Astrocyte of the spinal cord (primary cell): ENCODE measurements at places on chromosomes 1 and 21.

DNA sequence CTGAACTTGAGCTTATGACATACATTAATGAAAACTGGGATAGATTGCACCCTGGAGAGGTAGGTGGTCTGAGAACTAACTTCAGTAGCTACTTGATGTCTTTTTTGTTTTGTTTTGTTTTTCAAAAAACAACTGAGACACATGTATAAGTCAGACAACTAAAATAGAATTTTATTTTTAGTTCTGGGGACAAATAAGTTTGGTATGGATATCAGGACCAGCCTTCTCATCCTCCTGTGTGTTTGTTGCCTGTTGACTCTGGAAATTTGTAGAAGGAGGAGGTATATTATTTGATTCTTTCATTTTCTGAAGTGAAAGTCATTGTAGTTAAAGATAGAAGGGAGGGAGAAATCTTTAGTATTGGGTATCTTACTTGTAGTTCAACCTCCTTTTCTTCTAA is 41.5 kb downstream of the MTF2 start:
- DNase-seq, result no peak

GRCh38 chr1:153000294-153000693 is 1.3 kb upstream of the SPRR3 start:
- DNase-seq, result no peak

DNA sequence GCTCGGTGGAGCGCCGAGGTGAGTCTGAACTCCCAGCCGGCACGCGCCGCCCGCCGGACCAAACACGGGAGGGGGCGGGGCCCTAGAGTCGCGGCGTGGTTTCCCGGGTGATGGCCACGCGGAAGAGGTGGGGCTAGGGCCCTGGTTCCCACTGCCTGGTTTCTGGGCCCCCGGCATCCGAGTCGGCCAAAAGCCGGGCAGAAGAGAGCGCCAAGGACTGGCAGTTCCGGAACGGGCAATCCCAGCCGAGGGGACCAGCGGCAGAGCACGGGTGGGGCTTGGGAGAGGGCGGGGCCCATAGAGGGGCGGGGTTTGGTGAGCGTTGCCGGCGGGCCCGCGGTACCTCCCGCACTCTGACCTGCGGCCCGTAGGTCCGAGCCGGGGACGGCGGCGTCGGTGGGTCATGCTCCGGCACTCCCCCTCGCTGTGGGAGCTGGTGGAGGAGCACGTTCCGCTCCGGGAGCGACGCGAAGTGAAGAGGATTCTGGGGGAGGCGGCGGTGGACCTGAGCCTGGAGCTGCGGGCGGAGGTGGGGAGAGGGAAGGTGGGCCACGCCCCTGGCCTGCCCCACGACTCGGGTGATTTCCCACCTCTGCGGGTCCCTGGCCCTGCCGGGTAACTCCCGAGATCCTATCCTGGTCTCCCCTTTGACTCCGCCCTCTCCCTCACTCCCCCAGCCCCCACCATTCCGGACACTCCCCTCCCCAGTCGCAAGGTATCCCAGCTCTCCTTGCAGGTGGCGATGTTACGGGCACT is at the start of gene CCDC24:
Gene CCDC24 (plus strand): TSS at position 124 of the 756 bp plus-strand sequence. CDS start 280 bp downstream, at position 404.
- peak; percentile 77 for DNase-seq

- no peak for DNase-seq
Observed at GRCh38 chr1:56409112-56409691, 170.2 kb downstream of the PLPP3 start.

DNA sequence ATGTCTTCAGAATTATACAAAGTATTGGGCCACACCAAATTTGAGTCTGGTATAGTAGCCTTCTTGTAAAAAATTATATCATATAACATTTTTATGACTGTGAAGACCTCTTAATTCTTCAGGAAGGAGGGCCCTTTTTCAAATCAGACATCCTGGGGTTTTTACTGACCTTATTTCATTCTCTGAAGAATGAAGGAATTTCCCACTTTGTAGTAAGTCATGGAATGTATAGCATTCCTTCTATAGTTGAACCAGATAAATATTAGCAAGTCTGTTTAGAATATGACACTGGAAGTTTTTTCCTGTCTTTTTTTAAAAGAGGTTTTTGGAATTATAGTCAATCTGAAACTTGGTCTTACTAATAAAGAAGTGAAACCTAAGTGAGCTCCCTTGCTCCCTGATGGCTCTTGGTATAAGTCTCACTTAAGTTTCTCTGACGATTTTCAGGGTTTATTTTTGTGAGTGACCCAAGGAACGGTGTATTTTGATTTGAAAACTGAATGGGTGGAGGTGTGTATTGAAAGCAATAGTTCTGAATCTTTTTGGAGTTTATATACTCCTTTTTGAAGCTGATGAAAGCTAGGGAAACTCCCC is 23.7 kb downstream of the SNX27 start:
- no peak for DNase-seq

GRCh38 chr1:174244017-174244416 is 84.7 kb downstream of the RABGAP1L start:
- no peak for DNase-seq

- DNase-seq, result peak; percentile 39
Observed at GRCh38 chr1:240000634-240001033, 91.0 kb upstream of the FMN2 start.

GRCh38 chr1:117655220-117655577 is 49.4 kb downstream of the TENT5C start:
- DNase-seq, result no peak

- DNase-seq, result no peak
Observed at GRCh38 chr21:46033410-46034400, 52.1 kb downstream of the COL6A1 start.

DNA sequence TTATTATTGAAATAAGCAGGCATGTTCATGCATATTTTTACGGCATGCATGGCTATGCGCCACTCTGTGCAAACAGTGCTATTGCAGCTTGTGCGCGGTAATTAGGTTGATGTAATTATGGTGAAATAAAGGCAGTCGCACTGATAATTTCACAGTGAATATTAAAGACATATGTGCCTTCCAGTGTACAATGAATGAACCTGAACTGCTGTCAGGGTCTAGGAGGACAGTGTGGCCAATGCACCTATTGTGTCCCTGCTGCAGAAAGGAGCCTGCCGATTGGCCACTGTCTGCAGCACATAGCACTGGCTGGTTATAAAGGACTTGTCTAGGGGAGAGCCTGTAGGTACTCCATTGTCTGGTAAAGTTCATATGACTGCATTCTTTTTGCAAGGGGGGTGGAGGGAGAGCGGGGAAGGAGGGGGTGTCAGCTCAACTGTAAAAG is 340.4 kb downstream of the USP25 start:
- DNase-seq, result peak; percentile 28

- DNase-seq, result no peak
Observed at GRCh38 chr1:239276051-239276450, 110.3 kb upstream of the CHRM3 start.

GRCh38 chr1:87061742-87062156 is 147.3 kb downstream of the HS2ST1 start:
- peak; percentile 27 for DNase-seq

- peak; percentile 27 for DNase-seq
Observed at GRCh38 chr1:211344152-211344618, 17.6 kb downstream of the TRAF5 start.

DNA sequence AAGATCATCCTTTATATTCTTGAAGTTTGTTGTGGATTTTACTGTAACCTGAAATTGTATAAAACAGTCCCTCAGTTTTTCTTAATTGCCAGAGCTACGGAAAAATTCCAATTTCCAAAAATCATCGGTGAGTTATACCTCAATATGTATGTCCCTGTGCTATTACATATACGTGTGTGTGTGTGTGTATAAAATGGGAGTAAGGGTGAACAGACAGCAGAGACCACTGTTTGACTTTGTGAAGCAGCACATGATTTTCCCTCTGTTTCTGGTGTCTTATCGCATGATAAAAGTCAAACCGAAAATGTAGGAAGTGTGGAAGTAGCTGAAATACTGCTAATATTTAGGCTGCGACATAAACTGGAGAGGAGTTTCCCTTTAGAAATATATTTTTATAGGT is 1.2 kb downstream of the OR2T1 start:
- DNase-seq, result no peak

- no peak for DNase-seq
Observed at GRCh38 chr1:91075233-91076135, 53.6 kb upstream of the ZNF644 start.

- DNase-seq, result no peak
Observed at GRCh38 chr1:220921971-220922635, 42.9 kb downstream of the HLX start.

DNA sequence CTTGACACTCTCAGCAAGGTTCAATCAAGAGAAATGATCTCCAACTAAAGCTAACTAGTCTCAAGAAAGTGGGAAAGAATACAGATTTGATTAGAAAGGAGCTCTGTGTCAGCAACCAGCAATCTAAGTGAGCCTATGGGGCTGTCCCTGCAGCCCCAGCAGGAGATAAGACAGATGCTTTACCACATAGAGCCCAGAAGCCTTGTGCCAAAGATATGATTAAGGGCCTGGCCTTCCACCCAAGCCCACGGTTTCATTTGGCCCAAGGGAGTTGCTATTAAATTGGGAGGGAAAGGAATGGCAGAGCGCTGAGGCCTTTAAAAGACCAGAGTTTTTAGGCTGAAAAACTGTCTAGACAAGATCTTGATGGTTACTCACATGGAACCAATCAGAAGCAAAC is 74.8 kb downstream of the HLCS start:
- DNase-seq, result no peak

GRCh38 chr1:93694039-93694438 is 12.4 kb upstream of the BCAR3 start:
- DNase-seq, result no peak

GRCh38 chr1:225818229-225818628 is 8.3 kb downstream of the EPHX1 start:
- no peak for DNase-seq

GRCh38 chr1:209190591-209191261 is 392.8 kb upstream of the CAMK1G start:
- DNase-seq, result peak; percentile 60

- peak; percentile 33 for DNase-seq
Observed at GRCh38 chr1:241423541-241424479, 66.8 kb upstream of the RGS7 start.

GRCh38 chr1:171501305-171502024 is 16.1 kb downstream of the PRRC2C start:
- DNase-seq, result no peak

DNA sequence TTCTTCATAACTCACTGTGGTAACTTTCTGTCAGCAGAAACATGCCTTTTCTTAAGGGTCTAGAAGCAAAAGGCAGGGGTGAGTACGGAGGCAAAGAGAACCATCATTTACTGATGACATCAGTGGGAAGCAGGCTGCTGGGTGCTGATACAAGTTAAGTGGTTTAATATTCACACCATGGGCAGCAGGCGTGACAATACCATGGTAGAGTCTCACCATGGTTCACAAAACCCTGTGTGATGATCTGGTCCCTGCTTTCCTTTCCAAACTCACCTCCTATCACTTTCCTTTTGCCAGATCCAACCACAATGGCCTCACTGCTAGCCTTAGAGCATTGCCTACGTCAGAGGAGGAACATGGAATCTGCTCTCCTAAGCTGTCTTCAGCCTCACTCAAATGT is 8.7 kb downstream of the MAB21L3 start:
- DNase-seq, result no peak

GRCh38 chr1:201212461-201213055 is 21.9 kb downstream of the IGFN1 start:
- DNase-seq, result no peak

GRCh38 chr1:94031154-94031553 is 89.8 kb downstream of the ABCA4 start:
- DNase-seq, result no peak

DNA sequence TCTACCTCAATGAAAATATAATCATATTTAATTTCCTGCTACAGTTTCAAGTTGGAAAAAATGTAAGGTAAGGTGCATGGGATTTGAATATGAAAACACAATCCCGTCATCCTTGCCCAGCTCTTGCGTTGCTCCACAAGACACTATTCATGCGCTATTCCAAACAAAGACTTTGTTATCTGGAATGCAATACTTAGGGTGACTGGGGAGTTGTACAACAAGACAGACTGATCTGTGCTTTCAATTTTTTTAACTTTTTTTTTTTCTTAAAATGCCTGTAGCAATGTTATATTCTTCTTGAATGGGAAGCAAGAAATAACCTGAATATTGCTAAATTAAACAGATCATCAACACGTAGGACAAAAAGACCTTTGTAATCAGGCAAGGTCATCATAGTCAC is 1077.2 kb downstream of the TTLL7 start:
- no peak for DNase-seq

DNA sequence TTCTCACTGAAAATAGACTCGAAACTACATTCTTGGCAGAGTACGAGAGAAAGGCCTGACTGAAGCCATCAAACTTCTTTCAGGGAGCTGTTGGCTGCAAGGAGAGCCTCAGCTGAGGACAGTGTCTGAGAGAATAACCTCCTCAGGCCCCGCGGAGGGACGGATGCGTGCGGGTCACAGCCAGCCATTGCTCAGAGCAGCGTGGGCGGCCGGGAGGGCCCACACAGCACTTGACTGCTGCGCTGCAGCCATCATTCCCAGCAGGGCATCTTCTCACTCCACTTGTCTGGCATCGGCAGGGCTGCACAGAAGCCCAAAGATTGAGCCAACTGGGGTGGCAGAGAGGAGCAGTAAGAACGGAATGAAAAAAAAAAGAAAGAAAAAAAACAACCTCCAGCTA is 113.5 kb downstream of the XCL2 start:
- DNase-seq, result no peak

- peak; percentile 3 for DNase-seq
Observed at GRCh38 chr1:3012456-3013291, 8.6 kb upstream of the ACTRT2 start.

- no peak for DNase-seq
Observed at GRCh38 chr1:185739967-185740366, 5.8 kb downstream of the HMCN1 start.

DNA sequence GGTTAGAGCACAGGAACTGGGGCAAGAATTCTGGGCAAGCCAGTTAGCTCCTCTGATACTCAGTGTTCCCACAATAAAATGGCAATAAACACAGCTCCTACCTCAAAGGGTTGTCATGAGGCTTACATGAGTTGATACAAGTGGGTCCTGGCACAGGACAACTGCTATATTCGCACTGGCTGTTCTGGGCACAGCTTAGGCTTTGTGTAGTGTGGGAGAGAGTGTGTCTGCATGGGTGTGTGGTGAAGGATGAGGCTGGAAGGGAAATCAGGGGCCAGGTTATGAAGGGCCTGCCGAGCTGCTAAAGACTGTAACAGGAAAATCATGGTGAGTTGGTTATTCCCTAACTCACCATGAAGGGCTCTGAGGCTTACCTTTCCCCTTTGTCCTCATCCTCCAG is 18.7 kb downstream of the ETV3 start:
- no peak for DNase-seq

- no peak for DNase-seq
Observed at GRCh38 chr21:20943561-20943997, 54.6 kb upstream of the NCAM2 start.

GRCh38 chr1:75964760-75965408 is 32.7 kb upstream of the ASB17 start:
- DNase-seq, result no peak

DNA sequence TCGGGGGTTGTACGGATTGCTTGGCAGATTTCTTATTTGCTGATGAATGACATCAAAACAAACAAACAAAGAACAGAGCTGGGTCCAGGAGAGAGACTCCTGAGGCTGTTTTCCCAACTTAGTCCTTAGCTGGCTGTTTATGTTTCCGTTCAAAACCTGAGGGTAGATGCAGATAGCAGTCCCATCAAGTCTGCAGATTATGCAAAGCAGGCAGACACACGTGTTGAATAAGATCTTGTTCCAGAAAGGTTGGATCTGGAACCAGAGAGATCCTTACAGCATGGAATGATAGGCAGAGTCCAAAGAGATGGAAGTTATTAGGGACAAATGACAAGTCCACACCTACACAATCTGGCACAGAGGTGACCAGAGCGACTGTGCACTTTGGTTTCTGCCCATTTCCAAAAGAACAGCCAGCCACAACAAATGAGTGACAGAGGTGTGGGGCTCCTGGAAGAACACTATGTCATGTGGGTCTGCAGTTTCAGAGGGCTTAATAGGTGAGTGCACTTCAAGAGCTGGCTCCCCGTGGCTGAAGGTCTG is 65.5 kb downstream of the MAN1C1 start:
- no peak for DNase-seq
